ENCODE measurements at places on chromosomes 3 and 15.

GRCh38 chr15:57328479-57328878 lies 47.8 kb upstream of the CGNL1 start:
- no peak for DNase-seq

GRCh38 chr3:111072031-111072921 lies 660 bp downstream of the NECTIN3 start:
- no peak for DNase-seq

DNA sequence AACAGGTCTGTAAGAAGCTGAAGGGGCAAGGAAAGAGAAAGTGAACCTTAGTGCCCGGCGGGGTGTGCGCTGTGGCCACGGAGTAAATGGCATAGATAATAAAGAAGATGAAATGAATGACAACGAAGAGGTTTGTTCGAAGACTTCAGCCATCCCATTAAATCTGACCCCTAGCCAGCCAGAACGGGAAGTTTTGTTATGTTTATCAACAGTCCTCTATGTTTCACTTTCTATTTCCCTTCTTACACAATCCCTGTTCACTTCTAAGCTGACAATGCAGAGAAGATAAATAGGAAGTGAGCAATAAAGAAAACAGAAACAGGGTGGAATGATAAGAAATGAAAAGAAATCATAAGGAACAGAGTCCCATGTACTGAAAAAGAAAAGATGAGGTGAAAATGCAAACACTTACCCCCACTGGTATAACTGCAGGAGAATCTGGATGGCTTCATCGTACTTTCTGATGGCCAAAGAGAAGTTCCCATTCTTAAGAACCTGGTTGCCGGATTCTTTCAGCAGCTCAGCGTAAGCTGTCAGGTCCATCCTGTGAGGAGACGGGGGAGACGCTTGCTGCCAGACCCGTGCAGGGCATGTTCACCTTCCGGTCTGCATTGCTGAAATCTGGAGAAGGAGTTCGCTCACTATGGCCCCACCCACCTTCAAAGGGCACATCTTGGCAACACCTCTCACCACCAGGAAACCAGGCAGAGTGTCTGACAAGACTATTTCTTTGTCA lies 36.8 kb downstream of the TRANK1 start:
- DNase-seq = no peak

- no peak for DNase-seq
Measured at GRCh38 chr15:84761607-84762131, 13.3 kb downstream of the ZNF592 start.

- no peak for DNase-seq
Measured at GRCh38 chr3:49648354-49649019, 25.7 kb upstream of the APEH start.

GRCh38 chr3:52339612-52340011 lies 23.5 kb downstream of the DNAH1 start:
- DNase-seq = peak; percentile 64

GRCh38 chr15:63601704-63602185 lies 4.6 kb downstream of the FBXL22 start:
- no peak for DNase-seq

- no peak for DNase-seq
Measured at GRCh38 chr3:116563351-116563750, 118.1 kb upstream of the LSAMP start.

DNA sequence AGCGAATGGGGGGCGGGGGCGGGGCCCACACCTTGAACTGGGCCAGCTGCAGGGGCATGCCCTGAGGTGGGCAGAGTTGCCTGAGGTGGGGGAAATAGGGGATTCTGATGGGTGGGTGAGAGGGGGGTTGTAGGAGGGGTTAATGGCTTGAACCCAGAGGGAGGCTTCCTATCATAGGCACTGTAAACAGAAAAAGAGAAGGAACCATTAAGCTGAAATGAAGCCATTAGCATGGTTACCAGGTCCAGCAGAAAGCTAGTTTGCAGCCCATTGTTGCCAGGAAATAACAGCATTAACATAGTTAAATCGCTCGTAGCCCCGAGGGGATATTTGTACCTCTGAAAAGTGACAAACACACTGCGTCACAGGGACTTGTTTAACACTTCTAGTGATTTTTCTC lies 29.0 kb downstream of the ETV5 start:
- peak; percentile 18 for DNase-seq

- no peak for DNase-seq
Measured at GRCh38 chr3:18238332-18238731, 186.8 kb downstream of the SATB1 start.

GRCh38 chr15:62021991-62022600 lies 38.2 kb downstream of the VPS13C start:
- DNase-seq = peak; percentile 27

GRCh38 chr3:150370122-150370602 lies 37.9 kb upstream of the TSC22D2 start:
- DNase-seq = peak; percentile 98

DNA sequence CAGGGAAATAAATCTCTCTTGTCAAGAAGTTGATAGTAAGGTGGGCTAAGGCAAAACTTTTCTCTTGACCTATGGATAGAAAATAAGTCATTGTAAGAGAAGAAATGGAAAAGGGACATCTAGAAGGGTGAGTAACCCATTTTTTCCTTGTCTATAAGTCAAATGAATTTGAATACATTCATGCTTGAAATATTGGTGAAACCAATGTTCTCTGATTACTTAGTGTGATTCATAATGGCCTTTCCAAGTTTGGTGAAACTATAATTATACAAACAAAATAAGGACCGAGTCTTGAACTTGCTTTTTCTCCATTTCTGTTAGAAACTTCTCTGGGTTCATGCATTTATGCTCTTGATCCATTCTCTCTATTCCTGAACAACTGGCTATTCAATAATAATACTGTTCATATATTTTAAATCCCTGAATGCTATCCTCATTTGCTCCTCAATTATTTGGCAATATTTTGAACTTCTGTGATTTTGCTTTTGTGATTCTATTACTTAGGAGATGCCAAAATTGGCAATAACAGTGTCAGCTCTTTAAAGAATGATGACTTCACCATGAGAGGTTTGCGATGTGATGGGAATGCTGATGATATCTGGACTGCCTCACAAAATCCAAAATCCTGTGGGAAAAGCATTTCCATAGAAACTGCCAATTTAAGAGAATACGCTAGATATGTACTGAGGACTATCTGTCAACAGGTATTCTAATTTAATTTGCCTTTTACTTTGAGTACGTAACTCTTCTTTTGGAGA lies 12.3 kb downstream of the P2RY12 start:
- no peak for DNase-seq

- no peak for DNase-seq
Measured at GRCh38 chr3:131543714-131544113, 40.9 kb upstream of the MRPL3 start.

- no peak for DNase-seq
Measured at GRCh38 chr3:15875016-15875689, 77.4 kb upstream of the ANKRD28 start.

DNA sequence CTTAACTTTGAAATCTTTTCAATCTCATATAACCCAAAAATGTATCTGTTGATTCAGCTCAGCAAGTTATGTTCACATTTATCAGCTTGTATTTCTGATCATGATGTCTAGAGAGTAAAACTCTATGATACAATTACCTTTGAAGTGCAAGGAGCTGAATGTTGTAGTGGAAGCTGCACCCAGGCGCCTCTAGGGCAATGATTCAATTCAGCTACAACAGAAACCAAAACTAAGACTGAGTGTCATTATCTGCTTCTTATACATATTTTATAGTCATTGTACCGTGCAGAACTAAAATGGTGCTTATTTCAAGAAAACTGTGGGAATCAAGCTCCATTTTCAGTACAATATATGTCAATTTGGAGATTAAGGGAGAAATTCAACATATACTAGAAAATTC lies 1237.5 kb downstream of the ZPLD1 start:
- no peak for DNase-seq

- no peak for DNase-seq
Measured at GRCh38 chr3:58563386-58564035, 13.7 kb downstream of the FAM107A start.

DNA sequence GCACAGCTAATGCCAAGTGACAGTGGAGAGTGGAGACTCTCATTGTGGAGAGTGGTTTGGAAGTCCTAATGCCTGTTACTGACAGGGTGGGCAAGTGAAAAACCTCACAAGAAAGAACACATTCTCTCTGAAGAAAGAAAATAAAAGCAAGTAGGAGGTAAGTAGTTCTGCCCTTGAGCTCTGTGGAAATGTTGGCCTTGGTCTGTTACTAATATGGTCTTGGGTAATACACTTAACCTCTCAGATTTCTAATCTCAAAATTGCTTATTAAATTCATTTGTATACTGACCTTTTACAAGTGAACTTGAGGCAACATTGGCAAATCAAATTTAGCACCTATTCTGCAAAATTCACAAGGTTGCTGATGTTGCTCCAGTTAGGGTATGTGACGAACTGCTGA lies 291.6 kb upstream of the CBLB start:
- DNase-seq = no peak

GRCh38 chr15:83570756-83571155 lies 83.2 kb upstream of the ADAMTSL3 start:
- no peak for DNase-seq

DNA sequence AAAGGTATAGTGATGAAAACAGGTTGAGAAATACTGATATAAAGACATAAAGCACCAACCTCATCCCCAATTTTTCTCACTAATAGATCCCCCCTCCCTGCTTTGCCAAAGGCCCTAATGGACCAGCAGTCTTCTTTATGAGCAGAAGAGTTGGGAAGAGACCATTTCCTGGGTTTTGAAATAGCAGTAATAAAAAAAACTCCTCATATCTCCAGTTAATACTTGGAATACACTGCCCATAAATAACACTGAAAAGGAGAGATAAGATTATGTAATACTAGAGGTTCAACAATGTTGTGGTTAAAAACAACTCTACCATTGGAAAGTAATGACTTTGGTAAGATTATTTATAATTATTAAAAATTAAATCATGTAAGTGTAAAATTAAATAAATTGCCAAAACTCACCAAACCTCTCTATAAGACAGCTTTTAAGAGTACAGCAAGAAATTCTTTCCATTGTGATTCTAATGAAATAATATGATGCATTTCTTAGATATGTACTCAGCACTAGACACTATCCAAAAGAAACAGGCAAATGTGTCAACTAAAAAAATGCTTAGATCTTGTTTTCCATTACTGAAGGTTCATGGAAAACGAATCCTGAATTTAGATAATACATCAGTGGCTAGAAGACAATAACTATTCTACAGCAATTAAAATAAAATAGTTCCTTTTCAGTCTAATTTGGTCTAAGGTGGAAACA lies 88.2 kb downstream of the FAIM start:
- no peak for DNase-seq

GRCh38 chr3:152272771-152273242 lies 4.1 kb downstream of the MBNL1 start:
- DNase-seq = peak; percentile 37

DNA sequence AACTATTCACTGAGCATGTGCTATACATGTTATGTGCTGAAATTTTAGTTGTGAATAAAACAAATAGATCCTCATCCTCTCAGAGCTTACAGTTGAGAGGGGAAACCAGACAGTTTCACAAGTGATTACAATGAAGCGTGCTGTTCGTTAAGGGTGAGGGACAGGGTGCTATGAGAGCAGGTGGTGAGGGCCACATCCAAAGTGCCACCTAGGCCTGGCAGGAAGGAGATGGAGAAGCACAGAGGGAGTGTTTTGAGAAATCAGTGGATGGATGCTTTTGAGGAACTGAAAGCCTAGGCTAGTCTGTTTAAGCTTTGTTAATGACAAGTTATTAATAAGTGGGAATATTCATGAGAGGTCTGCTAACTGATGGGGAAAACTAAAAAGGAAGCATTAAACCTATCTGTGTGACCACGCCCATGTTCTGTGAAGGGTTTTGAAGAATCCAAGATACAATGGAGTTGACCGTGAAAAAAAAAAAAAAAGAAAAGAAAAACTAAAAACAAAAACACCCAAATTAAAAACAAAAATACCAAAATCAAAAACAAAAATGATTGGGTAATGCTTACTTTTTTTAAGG lies 7.3 kb downstream of the MCTP2 start:
- no peak for DNase-seq

- peak; percentile 25 for DNase-seq
Measured at GRCh38 chr3:184716622-184717398, 4.9 kb upstream of the MAGEF1 start.

GRCh38 chr3:52983336-52983807 lies 62.5 kb downstream of the SFMBT1 start:
- DNase-seq = no peak

- DNase-seq = no peak
Measured at GRCh38 chr3:157098121-157098822, 61.7 kb downstream of the CCNL1 start.

GRCh38 chr3:47011371-47011770 lies 31.9 kb downstream of the NBEAL2 start:
- no peak for DNase-seq

DNA sequence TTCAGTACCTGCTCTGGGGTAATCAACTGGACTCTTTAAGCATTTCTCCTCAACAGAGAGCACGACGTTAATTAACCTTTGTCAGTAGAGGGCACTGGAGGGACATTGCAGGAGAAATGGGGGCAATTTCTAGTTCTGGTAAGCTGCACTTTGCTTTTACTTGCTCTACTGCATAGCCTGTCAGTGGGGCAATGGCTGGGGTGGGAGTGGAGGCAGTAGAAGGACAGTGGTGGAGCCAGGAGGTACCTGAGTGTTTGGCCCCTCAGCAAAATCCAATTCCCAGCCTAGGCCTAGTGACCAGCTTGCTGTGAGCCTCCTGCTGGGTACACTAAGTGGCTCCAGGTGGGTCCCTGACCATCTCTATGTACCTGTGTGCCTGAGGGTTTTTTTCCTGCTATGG lies 18.3 kb upstream of the MED12L start:
- no peak for DNase-seq

DNA sequence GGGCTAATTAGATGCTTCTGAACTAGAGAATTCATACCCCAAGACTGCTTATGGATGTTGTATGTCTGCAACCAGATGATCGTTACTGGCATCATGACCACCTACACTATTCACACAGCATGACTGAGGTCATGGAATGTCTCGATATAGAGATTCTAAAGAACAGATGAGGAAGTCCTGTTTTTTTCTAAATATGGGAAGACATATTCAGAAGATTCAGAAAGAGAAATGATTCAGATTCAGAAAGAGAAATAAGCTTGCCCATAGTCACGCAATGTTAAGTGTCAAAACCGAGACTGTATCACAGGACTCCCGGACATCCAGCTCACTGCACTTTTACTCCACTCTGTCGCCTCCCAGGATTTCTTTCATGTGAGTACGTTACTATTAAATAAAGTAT lies 136.2 kb downstream of the TPRG1 start:
- DNase-seq = no peak

GRCh38 chr3:12289524-12289923 lies 654 bp downstream of the PPARG start:
- no peak for DNase-seq

DNA sequence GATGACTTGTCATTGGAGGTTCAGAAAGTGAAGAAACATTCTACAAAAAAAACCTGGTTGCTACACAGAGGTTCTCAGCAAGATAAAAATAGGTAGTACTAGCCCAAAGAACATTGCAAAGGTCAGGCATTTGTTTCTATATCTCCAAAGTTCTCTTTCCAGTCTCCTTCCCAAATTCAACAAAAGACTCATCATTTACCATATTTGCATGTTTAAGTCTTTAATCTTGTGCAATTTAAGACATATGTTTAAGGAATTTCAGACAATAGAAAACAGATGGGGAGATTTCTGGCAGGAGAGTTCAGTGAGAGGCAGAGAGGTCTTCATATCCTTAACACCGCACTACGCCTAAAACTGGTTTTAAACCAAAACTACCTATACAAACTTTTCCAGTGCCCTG lies 173.8 kb upstream of the THBS1 start:
- no peak for DNase-seq

- DNase-seq = peak; percentile 39
Measured at GRCh38 chr3:120506828-120507774, 56.3 kb upstream of the FSTL1 start.

GRCh38 chr3:179794355-179794754 lies 141.5 kb downstream of the USP13 start:
- no peak for DNase-seq
